ENCODE measurements at places on chromosomes 6 and 20.

DNA sequence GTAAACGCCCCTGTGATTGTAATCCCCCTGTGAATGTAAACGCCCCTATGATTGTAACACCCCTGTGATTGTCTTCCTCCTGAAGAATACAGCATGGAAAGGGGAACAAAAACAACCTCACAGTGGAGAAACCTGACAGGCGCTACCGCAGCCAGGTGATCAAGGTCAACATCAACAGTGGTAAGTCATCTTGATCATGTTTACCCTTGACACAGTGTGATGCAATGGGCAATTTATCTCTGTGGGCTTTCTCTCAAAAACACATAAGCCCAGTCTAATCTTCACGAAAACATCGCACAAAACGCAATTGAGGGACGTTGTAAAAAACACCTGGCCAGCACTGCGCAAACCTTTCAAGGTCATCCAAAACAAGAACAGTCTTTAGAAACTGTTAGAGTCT lies 277.2 kb downstream of the PRKN start:
- DNase-seq, result no peak

DNA sequence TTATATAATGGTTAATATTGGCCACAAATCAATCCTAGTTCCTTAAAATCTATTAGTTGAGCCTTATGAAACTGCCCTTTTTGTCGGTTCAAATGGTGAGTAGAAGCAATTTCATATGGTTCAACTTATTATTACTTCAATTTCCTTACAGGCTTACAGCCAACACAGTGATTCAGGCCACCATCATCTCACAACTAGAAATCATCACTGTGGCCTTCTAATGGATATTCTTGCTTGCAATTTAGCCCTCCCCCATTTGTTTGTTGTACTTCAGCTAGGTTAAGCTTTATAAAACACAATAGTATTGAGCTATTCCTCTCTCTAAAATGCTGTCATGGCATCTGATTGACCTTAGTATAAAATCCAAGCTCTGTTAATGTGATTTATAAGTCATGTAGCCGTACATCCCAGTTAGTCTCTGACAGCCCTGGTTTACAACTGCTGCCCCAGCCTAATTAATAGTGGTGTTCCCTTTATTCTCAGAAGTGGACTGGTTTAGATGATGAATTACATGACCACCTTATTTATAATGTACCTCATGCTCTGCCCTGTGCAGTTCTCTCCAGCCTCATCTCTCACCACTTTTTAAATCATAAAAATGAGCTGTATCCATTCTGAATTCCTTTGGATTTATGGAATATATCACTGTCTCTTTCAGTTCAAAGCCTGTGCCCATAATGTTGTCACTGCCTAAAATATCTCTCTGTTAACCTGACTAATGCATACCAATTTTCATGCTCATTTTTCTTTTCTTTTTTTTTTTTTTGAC lies 36.7 kb downstream of the LAMA2 start:
- DNase-seq, result no peak

GRCh38 chr6:108161724-108162282 lies 4.0 kb upstream of the NR2E1 start:
- no peak for DNase-seq

- no peak for DNase-seq
Observed at GRCh38 chr20:63417097-63417737, 55.2 kb downstream of the KCNQ2 start.

DNA sequence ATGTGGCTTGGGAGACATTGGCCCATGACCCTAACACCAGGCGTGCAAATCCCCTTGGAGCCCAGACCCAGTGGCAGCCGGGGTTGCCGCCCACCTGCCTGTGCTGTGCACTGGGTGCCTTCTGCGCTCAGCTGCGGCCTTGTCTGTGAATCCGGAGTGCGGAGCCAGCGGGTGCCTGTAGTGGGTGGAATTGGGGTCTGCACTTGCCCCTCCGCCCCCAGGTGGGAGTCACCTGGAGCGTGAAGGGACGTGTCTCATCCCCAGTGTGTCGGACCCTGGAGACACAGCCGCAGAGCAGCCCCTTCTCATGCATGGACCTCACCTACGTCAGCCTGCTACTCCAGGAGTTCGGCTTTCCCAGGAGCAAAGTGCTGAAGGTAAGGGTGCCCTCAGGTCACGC lies 22.9 kb upstream of the PYGB start:
- DNase-seq, result no peak

DNA sequence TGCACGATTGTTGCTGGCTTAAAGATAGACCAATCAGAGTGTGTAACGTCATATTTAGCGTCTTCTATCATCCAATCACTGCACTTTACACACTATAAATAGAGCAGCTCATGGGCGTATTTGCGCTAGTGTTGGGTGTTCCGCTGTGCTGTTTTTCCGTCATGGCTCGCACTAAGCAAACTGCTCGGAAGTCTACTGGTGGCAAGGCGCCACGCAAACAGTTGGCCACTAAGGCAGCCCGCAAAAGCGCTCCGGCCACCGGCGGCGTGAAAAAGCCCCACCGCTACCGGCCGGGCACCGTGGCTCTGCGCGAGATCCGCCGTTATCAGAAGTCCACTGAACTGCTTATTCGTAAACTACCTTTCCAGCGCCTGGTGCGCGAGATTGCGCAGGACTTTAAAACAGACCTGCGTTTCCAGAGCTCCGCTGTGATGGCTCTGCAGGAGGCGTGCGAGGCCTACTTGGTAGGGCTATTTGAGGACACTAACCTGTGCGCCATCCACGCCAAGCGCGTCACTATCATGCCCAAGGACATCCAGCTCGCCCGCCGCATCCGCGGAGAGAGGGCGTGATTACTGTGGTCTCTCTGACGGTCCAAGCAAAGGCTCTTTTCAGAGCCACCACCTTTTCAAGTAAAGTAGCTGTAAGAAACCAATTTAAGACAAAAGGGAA lies 57.9 kb downstream of the TRIM38 start:
- DNase-seq, result peak; percentile 65

DNA sequence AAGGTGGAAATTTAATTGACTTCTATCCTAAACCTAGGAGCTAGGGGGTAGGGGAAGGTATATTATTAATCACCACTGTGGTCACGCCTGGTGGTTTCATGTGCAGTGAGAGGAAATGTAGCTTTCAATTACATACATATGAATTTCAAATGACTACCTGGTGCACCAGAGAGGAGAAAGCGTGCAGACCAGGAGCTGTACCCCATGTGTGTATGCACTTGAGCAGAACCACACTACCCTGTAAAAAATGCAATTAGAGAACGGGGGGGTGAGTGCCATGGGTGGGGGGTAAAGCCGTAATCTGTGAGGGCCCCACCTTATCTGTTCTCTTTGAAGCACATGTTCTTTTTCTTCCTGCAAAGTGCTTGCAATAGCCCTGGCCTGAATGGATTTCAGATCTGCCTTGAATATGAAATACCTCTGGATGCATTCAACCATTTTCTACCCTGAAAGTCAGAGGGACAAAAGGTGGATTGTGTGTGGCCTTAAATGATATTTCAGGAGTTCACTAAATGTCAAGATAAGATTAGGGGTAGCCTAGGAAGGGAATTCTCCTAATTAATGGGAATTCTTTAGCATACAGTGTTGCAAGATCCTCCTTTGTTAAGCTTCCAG lies 30.9 kb upstream of the EDN3 start:
- DNase-seq, result no peak

DNA sequence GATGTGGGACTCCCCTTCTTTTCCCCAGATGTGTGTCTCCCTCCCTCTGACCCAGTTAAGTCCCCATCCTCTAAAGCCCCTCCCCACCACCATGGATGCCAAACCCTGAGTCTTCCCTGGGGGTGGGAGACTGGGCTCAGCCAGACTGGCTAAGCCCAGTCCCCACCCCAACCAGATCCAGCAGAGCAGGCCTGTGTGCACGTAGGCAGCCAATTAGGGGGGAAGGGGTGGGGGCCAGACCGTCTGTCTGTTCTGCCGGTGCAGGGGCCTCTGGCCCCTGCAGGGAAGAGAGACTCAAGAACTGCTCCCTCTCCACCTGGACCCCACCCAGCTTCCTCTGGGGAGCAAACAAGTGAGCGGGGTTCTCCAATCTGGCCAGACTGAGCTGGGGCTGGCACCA lies 605 bp downstream of the COX4I2 start:
- DNase-seq, result no peak

GRCh38 chr6:41722969-41723529 lies 12.4 kb downstream of the TFEB start:
- no peak for DNase-seq

DNA sequence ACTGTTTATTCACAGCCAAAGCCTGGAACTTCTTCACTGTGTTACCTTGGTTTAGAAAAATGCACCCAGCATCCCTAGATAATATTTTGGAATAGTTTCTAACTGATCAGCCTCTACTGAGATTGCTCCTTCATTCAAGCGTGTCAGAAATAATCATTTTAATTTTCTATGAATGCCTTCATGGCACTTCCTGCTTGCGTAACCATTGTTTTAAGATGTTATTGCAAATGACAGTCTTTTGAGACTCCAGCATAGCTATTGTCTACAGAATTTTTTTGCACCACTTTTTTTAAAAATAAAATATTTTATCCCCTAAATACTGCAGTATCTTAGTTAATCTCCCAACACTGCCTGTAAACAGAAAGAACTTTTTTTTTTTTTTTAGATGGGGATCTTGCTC lies 213.1 kb downstream of the PHACTR1 start:
- no peak for DNase-seq

DNA sequence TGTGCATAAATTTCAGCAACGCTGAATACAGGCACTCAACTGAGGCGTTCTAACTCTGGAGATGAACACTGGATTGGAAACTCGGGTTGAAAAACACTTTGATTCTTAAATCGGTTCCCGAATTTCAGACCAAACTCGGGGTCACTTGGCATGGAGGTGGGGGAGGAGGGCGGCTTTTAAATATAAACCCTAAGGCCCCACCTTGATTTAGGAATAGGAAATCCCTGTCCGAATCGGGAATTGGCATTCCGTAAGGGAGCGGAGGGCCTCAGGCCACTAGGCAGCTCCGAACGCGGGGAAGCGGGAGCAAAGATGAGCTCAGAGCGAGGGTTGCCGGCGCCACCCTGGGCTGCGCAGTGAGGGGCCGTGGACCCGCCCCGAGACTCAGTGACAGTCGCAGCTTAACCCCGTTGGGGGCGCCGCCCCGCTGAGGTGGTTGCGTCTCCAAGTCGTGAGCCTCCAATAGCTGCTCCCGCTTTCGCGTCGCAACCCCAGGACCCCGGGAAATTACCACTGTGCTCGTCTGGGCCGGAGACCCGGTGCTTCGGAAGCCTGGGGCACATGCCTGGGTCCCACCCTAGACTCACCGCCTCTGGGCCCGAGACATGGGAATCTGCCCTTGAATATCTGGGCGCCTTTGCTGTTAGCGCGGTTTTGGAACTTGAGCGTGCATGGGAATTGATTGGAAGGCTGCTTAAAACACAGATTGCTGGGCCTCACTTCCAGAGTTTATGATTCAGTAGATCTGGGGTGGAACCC lies 4.6 kb upstream of the SIM1 start:
- no peak for DNase-seq

DNA sequence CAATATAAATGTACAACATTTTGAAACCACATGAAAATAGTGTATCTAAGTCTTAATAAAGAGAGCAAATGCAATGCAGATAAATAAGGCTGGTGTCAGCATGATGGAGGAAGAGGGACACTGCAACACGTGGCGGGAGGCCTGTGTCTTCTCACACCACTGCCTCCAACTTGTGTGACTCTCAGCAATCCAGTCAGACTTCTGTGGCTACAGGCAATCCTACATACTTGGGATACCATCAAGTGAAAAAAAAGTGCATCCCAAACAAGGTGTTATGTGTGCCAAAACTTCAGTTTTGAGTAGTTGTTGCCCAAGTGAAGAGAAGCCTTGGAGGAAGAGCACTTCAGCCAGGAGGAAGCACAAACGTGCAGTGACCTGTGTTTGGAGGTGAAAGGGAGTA lies 68.6 kb downstream of the PKIB start:
- DNase-seq, result no peak

DNA sequence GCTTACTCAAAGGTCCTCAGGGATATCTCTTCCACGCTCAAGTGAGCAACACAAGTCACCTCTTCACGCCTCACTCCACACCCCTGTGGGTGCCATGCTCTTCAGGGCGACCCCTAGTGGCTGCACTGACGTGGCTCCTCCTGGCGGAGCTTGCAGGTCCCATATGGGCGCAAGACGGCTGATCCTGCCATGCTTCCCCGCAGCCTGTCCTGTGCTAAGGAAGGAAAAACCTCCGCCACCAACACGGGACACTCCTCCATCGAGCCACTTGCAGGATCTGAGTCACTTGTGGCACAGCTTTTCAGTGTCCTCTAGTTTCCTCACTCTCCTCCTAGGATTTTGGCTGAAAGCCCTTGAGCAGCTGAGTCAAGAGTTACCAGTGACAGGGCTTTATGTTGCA lies 90.7 kb downstream of the KHDC1L start:
- no peak for DNase-seq

DNA sequence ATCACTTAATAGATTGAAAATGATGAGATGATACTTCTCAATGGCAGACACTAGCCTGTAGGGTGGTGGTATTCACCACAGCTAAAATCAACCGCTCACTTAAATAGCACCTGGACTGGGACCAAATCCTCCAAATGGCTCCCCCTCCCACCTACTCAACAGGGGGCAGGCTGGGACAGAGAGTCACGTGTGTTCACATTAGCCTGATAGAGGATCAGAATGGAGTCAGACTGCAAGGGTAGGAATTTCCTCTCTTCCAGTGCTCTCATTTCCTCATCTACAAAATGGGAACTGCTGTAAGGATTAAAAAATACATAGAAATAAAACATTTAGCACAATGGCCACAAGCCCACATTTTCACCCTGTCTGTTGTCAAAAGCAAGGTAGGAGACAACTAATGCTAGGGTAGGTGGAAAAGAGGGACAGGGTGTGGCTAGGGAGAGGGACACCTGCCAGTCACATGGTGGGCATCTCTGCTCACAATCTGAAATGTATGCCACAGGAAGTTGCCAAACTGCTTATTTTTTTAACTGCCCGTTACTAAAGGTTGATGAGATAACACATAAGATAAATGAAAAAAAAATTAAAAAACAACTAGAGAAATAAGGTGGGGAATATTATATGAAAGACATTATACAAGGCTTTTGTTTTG lies 55.3 kb downstream of the BACH2 start:
- DNase-seq, result no peak

- no peak for DNase-seq
Observed at GRCh38 chr6:44642870-44643522, 255.5 kb downstream of the CDC5L start.

- DNase-seq, result no peak
Observed at GRCh38 chr20:32527447-32528055, 57.6 kb downstream of the NOL4L start.

GRCh38 chr6:111011360-111012142 lies 29.7 kb downstream of the RPF2 start:
- no peak for DNase-seq

GRCh38 chr6:124026694-124027093 lies 223.0 kb downstream of the NKAIN2 start:
- DNase-seq, result no peak

GRCh38 chr6:31122791-31123706 lies 2.8 kb upstream of the CDSN start:
- DNase-seq, result no peak

GRCh38 chr6:34115403-34115795 lies 30.5 kb downstream of the GRM4 start:
- DNase-seq, result no peak
